Panc1 (cell line): ENCODE measurements at places on chromosomes 3 and 15. TPM values are rescaled to one million over a fixed set of nuclear protein-coding genes. Genes with fewer than 3 reads are reported as not detected.

The GOLGA8T gene
- not detected for total RNA-seq

The PLSCR2 gene
- 0.54 TPM for total RNA-seq

The RETNLB gene
- total RNA-seq, result not detected

The GANC gene
- total RNA-seq, result 21.1 TPM

The MYO5C gene
- 28.2 TPM for total RNA-seq

The UBL7 gene
- total RNA-seq, result 68.5 TPM

The RARB gene
- not detected for total RNA-seq

The SNTN gene
- not detected for total RNA-seq

The CKMT1A gene
- 4.6 TPM for total RNA-seq

The GOLGA6L4 gene
- total RNA-seq, result 2.7 TPM

The SLC28A2 gene
- 0.23 TPM for total RNA-seq

The SYNPR gene
- not detected for total RNA-seq

The EPHA6 gene
- total RNA-seq, result 0.57 TPM

The OSBPL10 gene
- 88.1 TPM for total RNA-seq

The CLEC3B gene
- not detected for total RNA-seq

The FBXO40 gene
- total RNA-seq, result not detected

The TTC23 gene
- total RNA-seq, result 21.7 TPM

The MST1R gene
- total RNA-seq, result 27.5 TPM

The HSPBAP1 gene
- total RNA-seq, result 10.8 TPM

The TXNRD3 gene
- 17.2 TPM for total RNA-seq

The ISL2 gene
- 0.51 TPM for total RNA-seq

The CHDH gene
- total RNA-seq, result 24.1 TPM

The LRRC2 gene
- not detected for total RNA-seq

The PLCB2 gene
- 1.7 TPM for total RNA-seq

The STRA6 gene
- total RNA-seq, result 1.1 TPM

The TUSC7 gene
- total RNA-seq, result not detected

The ALPK3 gene
- total RNA-seq, result 1.0 TPM

The RPL29 gene
- total RNA-seq, result 696 TPM

The TMEM45A gene
- 8.6 TPM for total RNA-seq

The SEMA3G gene
- 1.6 TPM for total RNA-seq

The ACTRT3 gene
- 1.7 TPM for total RNA-seq

The STIMATE gene
- total RNA-seq, result 15.7 TPM
